Stimulated activated CD4-positive, alpha-beta T cell treated with anti-CD3 and anti-CD28 coated beads, Interleukin-4, amount 100 ng/mL, for 1 hour (primary cell): ENCODE measurements at places on chromosomes 2 and 18.

DNA sequence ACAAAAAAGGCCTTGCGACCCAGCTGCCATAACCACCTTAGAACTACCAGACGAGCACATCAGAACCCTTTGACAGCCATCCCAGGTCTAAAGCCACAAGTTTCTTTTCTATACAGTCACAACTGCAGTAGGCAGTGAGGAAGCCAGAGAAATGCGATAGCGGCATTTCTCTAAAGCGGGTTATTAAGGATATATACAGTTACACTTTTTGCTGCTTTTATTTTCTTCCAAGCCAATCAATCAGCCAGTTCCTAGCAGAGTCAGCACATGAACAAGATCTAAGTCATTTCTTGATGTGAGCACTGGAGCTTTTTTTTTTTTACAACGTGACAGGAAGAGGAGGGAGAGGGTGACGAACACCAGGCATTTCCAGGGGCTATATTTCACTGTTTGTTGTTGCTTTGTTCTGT, 48.8 kb downstream of the FEZ2 start:
- DNase-seq, result no peak

- DNase-seq, result no peak
Observed at GRCh38 chr2:46131-46470, 204 bp downstream of the FAM110C start.

GRCh38 chr18:44938720-44939665, 258.3 kb downstream of the SETBP1 start:
- no peak for DNase-seq

- DNase-seq, result no peak
Observed at GRCh38 chr2:85009019-85009618, 38.2 kb downstream of the KCMF1 start.

DNA sequence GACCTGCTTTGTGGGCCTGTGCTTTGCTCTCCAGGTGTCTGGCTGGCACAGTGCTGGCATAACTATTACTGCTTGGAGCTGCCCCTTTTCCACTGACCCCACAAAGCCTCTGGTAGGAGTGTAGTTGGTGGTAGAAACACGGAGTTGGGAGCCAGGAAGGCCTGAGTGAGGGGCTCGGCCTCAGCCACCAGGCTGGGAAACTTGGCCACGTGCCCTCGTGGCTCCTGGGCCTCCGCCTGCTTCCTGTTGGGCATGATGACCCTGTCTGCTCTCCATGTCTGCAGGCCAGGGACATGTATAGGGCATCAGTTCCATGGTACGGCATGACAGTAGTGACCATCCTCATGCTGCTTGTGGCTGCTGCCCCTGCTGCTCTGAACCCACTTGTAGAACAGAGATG, 241.2 kb downstream of the FAM210A start:
- no peak for DNase-seq

DNA sequence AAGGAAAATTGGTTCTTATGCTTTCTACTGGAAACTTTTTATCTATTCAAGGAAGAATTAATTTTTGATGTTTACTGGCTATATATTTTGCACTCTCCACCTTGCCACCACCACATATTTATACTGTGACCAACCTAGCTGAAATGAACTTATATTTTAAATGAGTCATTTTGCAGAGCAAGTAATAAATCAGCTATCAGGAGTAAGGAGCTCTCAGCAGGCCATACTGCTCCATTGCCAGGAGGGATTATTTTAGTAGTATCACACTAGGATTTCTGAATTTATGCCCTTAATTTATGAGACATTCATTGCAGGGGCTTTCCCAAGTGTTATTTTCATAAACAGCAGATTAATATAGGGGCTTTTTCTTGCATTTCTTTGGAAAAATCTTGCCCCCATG, 125.8 kb upstream of the CYP1B1 start:
- DNase-seq, result no peak

- DNase-seq, result no peak
Observed at GRCh38 chr2:64698668-64699444, 45.1 kb upstream of the SERTAD2 start.

GRCh38 chr2:27249159-27249890, 13.5 kb downstream of the SLC30A3 start:
- no peak for DNase-seq

DNA sequence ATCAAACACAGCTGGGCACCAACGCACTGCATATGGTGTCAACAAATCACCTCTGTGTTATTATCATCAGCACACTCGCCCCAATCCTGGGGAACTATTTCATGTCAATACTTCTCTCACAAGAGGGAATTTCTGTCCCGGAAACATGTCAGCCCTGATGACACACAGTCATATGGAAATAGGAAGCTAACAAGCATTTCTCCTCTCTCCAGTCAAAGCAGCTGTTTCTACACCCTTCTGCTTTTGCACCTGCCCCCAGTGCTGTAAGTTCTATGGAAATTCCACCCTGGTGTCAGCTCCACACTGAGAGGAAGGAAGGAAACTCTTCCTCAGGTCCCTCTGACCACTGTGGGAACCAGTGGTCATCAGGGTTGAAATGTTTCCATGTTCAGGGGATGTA, 447.6 kb upstream of the ID2 start:
- no peak for DNase-seq

DNA sequence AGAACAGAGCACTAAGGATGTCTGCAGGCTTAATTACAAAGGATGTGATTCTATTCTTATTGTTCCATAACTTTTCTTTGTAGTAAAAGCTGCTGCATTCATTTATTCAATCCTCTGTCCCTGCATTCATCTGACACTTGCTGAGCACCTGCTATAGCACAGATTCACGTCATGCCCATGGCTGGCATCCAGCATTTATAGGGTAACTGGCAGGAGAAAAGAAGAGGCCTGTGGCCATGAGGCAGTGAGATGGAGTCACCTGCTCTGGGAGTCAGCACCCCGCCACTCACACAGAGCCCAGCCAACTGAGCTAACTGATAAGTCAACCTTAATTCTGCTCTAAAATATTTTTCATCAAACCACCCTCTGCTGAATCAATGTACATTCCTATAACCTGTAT, 18.3 kb upstream of the CDC42EP3 start:
- DNase-seq, result no peak

- DNase-seq, result no peak
Observed at GRCh38 chr2:145985517-145985916, 1465.6 kb upstream of the ZEB2 start.

- no peak for DNase-seq
Observed at GRCh38 chr2:82968358-82968757, 1490.7 kb downstream of the SUCLG1 start.

- no peak for DNase-seq
Observed at GRCh38 chr2:113166187-113166645, 7.6 kb upstream of the PSD4 start.
